GOT3 (cell line): ENCODE measurements at places on chromosomes 2 and 18.

- no peak for DNase-seq
Observed at GRCh38 chr2:21453723-21454450, 330.1 kb downstream of the TDRD15 start.

DNA sequence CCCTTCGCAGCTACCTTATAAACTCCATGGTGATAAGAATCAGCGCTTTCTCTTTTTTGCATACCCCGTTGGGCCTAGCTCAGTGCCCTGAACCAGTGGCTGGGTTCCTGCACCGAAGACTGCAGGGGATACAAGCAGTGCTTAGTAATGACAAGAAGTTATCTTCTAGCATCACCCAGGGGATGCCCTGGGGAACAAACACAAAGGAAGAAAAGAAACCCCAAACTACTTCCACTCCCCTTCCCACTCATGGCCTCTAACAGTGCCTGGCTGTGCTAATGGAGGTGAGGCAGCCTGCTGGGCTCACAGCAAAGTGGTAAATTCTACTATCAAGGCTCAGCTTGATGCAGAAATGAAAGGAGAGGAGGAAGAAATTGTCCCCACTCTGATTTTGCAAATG, 314.7 kb downstream of the TXNL1 start:
- DNase-seq = no peak

GRCh38 chr2:173672573-173673340, 292.4 kb downstream of the SP3 start:
- DNase-seq = no peak

- DNase-seq = no peak
Observed at GRCh38 chr18:29161429-29161828, 984.5 kb upstream of the CDH2 start.

DNA sequence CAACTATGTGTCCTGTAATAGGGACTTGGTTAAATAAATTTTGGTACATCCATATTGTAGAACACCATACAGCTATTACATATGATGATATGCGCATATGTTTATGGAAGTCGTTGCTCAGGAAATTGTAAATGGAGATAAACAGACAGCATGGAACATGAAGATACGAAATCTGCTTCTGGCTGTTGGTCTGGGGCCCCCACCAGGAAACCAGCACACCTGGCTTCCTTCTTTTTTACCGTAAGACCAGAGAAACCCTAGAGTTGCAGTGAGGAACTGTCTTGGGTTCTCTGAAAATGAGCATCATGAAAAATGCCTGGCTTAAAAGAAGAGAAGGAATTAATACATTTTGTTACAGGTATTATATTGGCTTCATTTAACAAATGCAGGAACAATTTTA, 40.8 kb downstream of the SPTBN1 start:
- no peak for DNase-seq

DNA sequence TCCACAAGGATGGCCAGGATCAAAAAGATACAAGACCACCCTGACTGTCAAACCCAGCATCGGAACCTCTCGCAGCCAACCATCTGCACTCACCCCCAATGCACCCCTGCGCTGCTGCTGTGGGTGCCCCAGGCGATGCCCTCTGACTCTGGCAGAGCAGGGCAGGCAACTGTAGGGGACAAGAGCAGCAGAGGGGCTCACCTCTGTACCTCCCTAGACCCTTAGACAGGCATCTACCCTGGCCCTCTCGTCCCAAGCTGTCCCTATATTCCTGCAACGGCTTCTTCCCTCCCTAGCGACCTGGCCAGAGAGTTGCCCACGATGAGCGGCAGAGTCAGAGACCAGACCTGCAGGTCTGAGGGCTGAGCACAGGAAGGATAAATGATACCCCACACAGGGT, 128.2 kb downstream of the HDAC4 start:
- DNase-seq = no peak
